A549 treated with CORT108297 at 1 μM for 4 hours (cell line): ENCODE measurements at places on chromosomes 3 and 15. TPM values are rescaled to one million over a fixed set of nuclear protein-coding genes. Genes with fewer than 3 reads are reported as not detected.

Gene NCEH1
- 27.7 to 38.0 TPM (median 33.3 TPM) in 5 replicates for total RNA-seq

Gene ACSBG1
- 0.15 to 0.39 TPM (median 0.16 TPM) in 5 replicates for total RNA-seq

Gene SCN11A
- total RNA-seq = 0.01 TPM in 2 of 5 replicates, not detected in the others

Gene MYO1E
- 168 to 269 TPM (median 226 TPM) in 5 replicates for total RNA-seq

Gene TEX55
- not detected in 5 replicates for total RNA-seq

Gene CPB1
- not detected in 5 replicates for total RNA-seq

Gene ATP13A5
- total RNA-seq = not detected in 5 replicates

Gene ARMC8
- 22.2 to 29.6 TPM (median 28.5 TPM) in 5 replicates for total RNA-seq

Gene FBXL22
- total RNA-seq = 0.18 to 0.80 TPM (median 0.31 TPM) in 5 replicates

Gene SEMA3F
- 7.0 to 12.2 TPM (median 10.6 TPM) in 5 replicates for total RNA-seq

Gene GABRB3
- 59.5 to 88.1 TPM (median 75.3 TPM) in 5 replicates for total RNA-seq

Gene SCG3
- total RNA-seq = 0.03 to 0.05 TPM (median 0.04 TPM) in 3 of 5 replicates, not detected in the others
